ENCODE measurements at places on chromosomes 4 and X.

GRCh38 chrX:115344885-115345614 is 55.5 kb downstream of the LUZP4 start:
- DNase-seq = peak; percentile 88

- DNase-seq = no peak
These were observed 23.5 kb downstream of the RAP1GDS1 start for GRCh38 chr4:98284640-98285046.

DNA sequence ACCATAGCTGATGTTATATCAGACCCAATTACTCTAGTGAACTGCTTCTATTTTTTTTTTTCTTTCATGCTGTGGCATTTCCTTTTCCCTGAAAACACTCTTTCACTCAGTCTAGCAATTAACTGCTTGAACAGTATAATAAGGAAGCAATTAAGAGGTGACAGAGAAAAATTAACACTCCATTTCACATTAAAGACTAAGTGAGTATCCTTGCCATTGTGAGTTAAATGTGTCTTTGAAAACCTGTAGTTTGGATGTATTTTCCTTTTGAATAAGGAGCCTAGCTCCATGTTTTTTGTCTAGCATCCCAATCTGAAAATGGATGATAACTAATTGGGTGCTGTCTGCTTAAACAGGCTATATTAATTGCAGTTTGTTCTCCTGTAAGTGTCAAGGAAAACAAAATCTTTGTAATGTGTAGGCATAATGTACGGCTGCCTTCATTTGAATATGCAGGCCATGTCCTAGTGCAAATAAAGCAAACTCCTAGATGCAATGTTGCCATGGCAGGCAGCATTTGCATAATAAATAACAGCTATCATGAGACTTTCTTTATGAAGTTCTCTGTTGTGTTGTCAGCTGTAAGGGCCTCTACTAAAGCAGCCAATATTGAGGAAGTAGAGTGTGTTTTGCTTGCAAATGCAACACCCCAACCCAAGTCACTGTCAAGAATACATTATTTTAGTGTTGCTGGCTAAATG is 416.7 kb downstream of the ZIC3 start:
- no peak for DNase-seq

GRCh38 chr4:2449051-2449450 is 19.9 kb upstream of the RNF4 start:
- DNase-seq = no peak

- DNase-seq = no peak
These were observed 77.6 kb downstream of the CWH43 start for GRCh38 chr4:49063670-49064069.

DNA sequence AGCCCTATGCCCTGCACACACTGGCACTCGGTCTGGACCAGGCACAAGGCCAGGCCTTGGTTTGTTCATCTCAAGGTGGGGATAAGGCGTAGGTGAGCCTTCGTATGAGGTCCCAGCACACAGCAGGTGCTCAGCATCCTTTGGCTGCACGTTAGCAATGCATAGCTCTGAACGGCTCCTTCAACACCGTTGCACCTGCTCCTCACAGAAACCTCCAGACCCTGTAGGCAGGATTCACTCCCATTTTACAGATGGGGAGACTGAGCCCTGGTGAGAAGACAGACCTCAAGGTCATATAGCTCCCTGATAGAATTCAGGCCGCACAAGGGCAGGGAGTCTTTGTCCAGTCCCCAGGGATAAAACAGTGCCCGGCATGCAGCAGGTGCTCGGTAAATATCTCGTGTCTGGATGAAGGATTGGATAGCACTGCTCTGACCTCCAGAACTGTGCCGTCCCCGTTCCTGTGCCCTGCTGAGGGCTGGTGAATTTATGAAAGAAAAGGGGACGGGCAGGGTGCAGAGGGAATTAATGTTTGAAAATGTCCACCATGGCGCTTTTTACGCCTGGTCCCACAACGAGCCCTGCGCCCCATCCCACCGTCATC is 2.4 kb downstream of the PPP2R2C start:
- DNase-seq = no peak

DNA sequence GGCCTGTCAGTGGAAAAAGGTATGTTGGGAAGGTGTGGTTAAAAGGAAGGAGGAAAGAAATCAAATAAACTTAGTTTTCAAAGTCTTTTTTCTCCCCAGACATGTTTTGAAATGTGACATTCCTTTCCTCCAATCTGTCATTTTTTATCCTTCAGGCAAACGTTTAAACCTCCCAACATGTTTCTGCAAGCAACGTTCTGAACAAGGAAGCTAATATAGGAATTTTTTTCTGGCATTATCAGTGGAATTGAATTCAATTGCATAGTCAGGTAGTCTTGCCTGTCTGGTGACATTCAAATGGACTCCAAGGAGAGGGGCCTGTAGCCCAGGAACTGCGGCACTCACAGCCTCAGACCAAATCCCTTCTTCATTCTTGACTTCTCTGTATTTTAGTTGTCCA is 30.0 kb upstream of the RASSF6 start:
- no peak for DNase-seq

DNA sequence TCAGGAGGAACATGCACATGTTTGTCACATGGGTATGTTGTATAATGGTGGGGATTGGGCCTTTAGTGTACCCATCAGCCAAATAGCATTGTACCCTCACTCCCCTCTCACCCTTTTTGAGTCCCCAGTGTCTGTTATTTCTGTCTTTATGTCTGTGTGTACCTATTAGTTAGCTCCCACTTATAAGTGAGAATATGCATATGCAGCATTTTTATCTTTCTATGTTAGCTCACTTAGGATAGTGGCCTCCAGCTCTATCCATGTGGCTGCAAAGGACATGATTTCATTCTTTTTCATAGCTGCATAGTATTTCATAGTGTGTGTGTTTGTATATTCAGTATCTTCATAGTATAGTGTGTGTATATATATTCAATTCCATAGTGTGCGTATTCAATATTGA is 64.6 kb downstream of the DCLK2 start:
- DNase-seq = no peak

- no peak for DNase-seq
These were observed 62.3 kb downstream of the GPC3 start for GRCh38 chrX:133923113-133923512.

DNA sequence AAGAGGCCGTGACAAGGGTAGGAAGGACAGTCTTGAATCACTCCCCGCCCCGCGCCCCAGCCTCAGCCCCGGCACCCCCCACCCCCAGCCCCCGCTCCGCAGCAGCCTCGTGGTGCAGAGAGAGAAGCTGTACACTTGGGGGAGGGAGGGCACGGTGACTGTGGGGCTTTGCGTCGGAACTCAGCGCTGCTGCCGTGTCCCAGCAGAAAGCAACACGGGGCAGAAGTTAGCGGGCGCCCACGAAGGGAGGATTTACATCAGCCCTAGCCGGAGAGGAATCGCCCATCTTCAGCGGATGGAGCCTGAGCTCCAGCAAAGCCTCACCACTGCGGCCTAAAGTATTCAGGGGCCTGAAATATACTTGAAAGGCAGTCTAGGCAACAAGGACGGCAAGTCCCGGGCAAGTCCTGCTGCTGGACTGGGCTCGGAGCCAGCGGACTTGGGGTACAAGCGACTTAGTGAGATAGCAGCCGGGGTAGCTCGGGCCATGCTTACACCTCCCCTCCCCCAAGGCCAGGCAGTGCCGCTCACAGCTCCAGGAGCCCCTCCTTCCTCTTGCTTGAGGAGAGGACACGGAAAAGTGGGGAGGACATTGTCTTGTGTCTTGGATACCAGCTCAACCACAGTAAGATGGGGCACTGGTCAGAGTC is 18.5 kb upstream of the OPN1LW start:
- DNase-seq = no peak

DNA sequence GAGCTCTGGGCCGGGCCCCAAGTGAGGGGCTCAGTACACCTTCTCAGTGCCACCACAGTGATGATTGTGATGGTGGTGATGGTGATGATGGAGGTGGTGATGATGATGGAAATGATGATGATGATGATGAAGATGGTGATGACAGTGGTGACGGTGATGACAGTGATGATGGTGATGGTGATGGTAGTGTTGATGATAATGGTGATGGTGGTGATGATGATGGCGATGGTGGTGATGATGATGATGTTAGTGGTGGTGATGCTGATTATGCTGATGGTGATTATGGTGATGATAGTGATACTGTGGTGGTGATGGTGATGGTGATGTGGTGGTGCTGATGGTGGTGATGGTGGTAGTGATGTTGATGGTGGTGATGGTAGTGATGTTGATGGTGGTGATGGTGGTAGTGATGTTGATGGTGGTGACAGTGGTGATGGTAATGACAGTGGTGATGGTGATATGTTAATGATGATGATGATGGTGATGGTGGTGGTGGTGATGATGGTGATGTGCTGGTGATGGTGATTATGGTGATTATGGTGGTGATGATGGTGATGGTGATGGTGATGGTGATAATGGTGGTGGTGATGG is 29.9 kb downstream of the HMX1 start:
- DNase-seq = no peak

- DNase-seq = no peak
These were observed 60.0 kb upstream of the PAK3 start for GRCh38 chrX:111035991-111036390.

DNA sequence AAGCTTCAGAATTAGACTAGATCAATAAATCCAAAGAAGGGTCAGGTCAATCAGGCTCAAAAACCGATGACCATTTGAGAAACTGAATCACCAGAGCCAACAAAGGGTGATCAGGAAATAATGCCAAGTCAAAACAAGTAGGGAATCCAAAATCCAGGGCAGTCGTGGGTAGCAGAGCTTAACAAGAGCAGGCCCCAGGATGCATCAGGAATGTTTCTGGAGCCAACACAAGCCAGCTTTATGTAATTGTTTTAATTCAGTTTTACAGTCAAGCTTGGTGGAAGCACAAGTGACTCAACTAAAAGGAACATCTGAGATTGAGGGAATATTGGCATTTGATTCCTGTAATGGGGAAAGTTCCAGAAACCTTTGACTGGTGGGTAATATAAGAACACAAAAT is 237.9 kb upstream of the EDA2R start:
- no peak for DNase-seq

DNA sequence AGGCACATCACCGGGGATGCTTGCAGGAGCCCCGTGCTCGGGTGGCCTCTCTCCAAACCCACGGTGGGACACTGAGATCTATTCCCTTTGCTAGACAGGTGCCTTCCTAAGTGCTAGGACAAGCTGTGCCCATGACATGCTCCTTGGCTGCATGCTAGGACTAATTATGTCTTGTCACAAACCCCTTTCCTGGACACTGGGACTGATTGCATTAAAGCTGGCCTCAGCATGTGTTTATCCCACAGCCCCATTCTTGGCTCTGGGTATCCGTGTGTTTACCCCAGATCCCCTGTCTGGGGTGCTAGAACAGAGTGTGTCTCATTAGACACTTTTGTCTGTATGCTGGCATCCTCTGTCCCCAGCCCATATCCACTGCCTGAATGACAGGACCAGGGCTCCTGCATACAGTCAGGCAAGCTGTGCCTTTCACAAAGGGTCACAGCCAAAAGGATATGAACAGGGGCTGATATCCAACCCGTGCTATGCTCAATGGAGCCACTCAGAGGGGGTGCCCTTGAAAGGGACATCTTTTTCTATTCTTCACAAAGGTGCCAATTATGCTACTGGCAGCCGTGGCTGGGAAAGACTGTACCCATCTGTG is 9.2 kb upstream of the IQSEC2 start:
- DNase-seq = no peak

DNA sequence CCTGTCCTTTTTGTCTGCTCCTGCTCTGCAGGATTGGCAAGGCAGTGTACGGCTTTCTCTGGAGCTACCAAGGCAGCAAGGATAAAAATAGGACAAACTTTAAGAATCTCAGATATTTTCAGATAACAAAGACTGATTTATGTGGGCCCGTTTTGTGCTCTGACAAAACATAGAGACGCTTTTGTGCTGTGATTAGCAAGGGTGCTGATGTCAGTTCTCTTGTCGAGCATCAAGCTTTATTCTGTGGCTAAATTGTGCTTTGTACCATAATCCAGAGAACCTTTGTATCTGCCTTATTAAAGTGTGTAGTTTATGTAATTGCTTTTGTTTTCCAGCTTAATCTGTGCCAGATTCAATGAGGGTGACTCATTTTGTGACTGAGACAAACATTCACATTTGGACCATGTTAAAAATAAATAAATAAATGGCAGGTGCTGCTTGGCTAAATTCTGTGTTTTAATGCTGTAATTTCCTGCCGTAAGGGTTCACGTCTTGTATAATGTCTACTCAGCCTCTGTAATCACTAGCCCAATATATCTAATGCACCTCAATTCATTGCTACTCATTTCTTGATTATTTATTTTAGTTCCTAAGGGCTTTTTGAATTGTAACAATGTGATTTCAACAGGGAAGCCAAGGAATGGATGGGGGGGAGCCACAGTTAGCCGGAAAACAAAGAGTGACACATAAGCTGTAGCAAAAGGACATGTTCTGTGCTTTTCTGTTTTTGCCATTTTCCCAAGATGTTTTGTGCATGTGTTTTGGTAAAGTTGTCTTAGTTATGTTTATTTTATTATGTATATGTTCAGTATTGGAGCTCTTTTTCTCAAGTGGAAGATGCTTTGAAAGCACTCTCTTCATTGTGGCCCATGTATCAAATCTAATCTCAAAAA is 75.1 kb downstream of the GAB1 start:
- no peak for DNase-seq

GRCh38 chr4:81786063-81786763 is 314.5 kb upstream of the RASGEF1B start:
- peak; percentile 64 for DNase-seq

GRCh38 chr4:130080872-130081451 is 985.0 kb downstream of the C4orf33 start:
- DNase-seq = no peak

DNA sequence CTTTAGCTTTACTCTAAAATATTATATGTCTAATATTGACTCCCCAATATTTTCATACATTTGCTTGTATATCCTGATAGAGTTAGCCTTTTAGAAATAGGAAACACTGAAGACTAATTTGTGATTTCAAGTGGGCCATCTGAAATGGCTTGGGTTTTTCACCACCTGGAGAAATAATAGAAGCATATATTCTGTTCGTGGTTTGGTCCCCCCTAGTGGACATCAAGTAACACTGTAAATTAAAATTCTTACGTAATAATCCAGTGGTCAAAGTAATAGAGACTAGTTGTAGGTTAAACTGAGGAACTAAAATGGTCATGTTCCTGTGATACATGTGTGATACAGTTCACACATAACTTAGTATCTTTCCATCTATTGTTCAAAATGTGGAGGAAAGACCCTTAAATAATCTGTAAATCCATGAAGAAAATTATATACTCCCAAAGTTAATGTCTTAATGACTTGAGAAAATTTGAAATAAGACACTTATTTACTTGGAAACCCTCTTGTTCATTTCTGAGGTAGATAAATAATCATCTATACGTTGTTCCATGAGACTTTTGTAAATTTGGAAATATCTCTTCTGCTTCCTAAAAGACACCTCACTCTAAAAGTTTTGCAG is 79.8 kb upstream of the SMARCAD1 start:
- no peak for DNase-seq
